ENCODE measurements at places on chromosomes 12 and 14. TPM values are rescaled to one million over a fixed set of nuclear protein-coding genes. Genes with fewer than 3 reads are reported as not detected.

- no peak for DNase-seq
Observed at GRCh38 chr14:23640524-23641141, 4.5 kb downstream of the DHRS2 start.

- no peak for DNase-seq
Observed at GRCh38 chr12:81162391-81163136, 84.7 kb downstream of the ACSS3 start.

GRCh38 chr14:93303659-93304058 lies 29.2 kb downstream of the BTBD7 start:
- no peak for DNase-seq

DNA sequence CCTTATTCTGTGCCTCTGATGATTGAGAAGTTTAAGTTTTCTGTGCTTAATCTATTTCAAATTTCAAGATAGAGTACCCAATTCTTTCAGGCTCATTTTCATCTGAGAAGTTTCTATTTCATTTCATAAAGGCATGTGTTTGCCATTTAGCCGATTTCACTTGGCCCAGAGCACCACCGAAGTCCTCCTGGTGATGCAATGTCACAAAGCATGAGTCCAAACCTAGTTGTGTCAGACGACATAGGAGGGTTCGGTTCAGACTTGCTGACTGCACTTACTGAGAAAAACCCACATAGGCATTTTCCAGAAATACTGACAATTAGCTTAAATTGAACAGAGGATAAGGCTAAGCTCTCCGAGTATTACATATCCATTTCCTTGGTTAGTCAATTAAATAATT lies 152.4 kb upstream of the FAR2 start:
- DNase-seq: no peak

GRCh38 chr12:108641446-108642268 lies 8.0 kb upstream of the SELPLG start:
- DNase-seq: no peak

DNA sequence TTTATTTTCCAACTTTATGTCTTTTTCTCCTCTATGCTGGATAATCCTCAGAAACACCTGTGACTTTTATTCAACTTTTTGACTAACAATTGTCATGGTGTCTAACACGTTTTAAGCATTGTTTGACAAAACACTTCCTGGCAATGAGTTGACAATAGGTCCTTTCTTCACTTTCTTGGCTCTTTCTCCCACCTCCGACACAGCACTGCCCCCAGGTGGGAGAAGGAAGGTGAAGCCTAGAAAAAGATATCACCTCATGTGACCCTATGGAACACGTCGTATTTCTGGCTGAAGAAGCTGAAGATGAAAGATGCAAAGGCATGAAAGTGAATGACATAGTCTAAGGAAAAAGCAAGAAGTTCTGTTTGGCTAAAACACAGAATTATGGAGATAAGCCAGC lies 430.0 kb downstream of the ETNK1 start:
- peak; percentile 11 for DNase-seq

DNA sequence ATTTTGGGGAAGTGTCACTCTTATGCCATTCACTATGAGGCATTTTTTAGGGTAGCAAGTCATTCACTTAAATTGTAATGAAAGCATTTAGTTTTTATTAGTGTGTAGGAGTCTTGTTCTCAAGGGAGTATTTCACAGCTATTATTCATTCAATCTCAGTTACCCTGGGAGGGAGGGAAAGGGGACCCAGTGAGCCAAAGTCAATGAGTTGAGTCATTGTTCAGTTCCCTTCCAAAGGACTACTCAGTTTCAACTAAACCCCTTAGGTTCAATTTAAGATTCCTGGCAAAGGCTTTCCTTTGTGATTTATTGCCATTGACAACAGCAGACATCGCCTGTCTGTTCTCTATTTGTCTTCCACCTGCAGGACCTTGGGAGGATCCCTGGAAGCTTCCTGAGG lies 29.3 kb upstream of the RASSF8 start:
- DNase-seq: no peak

DNA sequence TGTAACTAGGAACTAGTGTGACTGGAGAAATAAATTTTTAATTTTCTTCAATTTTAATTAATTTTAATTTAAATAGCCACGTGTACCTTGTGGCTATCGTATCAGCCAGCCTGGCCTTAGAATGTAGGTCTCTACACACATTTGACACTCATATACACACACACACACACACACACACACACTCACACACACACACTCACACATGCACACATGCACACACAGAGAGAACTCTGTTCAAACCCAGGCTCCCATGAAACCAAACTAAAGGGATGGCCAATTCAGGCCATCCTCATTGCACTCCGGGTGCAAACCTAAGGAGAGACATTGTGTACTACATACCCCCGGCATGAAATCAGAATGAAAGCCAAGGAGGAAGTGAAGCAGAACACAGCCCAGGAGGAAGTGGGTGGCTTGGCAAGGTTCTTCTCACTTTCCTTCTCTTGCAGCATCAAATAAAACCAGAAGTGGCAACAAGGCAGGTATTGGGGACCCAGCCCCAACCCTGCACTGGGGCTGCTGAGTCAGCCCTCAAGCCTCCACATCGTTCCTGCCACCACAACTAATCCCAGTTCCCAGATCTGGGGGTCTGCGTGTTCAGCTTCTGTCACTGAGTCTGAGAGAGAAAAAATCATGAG lies 26.2 kb upstream of the CHPT1 start:
- peak; percentile 62 for DNase-seq

- DNase-seq: no peak
Observed at GRCh38 chr12:42162193-42162592, 17.5 kb upstream of the GXYLT1 start.

DNA sequence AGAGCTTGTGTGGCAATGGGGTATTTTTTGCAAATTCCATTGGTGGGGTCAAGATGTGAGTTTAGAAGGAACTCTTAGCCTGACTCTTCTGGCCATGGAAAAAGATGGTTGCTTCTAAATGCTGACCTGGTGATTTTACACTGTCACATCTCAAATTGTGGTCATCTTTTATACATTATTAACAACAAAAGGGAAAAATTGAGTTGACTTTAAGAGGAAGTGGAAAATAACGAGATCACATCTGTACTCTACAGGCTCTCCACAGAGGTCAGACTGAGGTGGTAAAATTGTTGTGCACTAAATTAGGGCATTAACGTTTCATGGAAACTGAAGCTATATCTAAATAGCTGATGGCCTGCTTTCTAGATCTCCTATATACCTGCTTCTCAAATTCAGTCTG lies 44.7 kb downstream of the PTPN11 start:
- no peak for DNase-seq

GRCh38 chr14:44589180-44589579 lies 82.1 kb upstream of the FSCB start:
- DNase-seq: no peak

- no peak for DNase-seq
Observed at GRCh38 chr12:2335513-2335912, 282.7 kb downstream of the CACNA1C start.

DNA sequence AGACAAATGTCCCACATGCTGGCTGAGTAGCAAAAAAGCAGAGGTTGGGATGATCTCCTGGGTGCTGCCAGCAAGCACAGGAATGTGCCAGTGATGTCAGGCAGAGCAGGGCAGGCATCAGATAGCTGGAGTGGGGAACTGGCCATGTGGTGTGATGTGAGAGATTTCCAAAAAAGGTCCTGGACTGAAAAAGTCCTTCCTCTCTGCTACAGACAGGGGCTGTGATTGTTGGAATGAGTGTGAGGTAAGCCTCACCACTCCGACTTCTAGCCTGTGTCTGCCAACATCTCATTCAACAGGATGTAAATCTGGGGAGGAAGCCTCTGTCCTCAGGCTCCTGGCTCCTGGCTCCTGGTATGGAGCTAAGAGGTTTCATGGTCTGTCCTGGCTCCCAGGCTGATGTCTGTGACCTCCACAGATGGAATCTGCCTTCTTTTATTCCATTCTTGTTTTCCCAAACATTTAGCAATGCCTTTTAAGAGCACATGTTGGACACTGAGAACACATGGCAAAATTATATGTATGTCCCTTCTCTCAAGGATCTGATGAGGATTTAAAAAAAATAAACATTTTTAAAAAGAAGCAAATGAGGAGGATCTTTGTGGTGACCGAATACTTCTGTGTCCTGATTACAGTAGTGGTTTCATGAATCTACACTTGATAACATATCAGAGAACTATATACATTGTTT lies 50.1 kb upstream of the STK38L start:
- DNase-seq: no peak

DNA sequence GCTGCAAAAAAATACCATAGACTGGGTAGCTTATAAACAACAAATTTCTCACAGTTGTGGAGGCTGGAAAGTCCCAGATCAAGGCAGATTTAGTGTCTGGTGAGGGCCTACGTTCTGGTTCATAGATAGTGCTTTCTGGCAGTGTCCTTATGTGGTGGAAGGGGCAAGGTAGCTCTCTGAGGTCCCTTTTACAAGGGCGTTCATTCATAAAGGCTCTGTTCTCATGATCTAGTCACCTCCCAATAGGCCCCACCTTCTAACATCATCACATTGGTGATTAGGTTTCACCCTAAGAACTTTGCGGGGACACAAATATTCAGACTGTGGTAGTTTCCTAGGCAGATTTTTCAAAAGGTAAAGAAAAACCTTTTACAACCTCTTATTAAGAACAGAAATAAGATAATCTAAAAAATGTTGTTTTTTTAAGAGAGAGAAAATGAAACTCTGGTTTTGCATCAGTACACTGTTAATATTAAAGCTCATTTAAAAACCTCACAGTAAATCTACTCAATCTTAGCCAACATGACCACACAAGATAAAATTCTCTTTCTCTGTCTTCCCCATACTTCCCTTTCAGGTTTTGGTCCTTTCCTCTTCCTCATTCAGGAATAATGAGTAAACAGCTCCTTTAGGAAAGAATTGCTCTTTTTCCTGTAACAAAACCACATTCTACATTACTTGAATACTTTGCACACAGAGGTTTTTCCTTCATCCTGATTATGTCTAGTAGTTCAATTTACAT lies 117.5 kb downstream of the UNC79 start:
- no peak for DNase-seq

CLEC7A gene
- not detected for total RNA-seq

LGR5 gene
- total RNA-seq: not detected

OR6C6 gene
- not detected for total RNA-seq

HOTAIR gene
- not detected for total RNA-seq

FOXN4 gene
- total RNA-seq: not detected
